Stimulated activated CD4-positive, alpha-beta T cell treated with anti-CD3 and anti-CD28 coated beads, Interleukin-2, amount 100 ng/mL, for 48 hours (primary cell): ENCODE measurements at places on chromosomes 7 and 10.

GRCh38 chr10:25639646-25640045 lies 294.4 kb upstream of the MYO3A start:
- no peak for DNase-seq

DNA sequence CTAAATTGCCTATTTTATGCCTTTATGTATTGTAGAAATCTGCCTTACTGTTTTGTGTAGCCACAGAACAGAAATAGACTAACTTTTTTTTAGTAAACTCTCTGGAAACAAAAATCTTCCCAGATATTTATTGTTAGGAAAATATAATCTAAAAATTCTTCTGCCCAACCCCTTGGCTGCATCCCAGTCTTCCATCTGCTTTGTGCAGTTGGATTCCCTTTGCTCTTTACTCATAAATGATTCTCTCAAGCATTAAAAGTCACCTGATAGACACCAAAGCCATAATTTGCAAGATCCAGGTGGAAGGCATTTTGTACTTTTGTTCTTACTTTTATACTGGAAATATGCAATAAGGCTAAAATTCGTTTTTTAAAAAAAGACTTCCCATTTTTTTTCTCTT lies 6.1 kb upstream of the CAV2 start:
- no peak for DNase-seq

GRCh38 chr10:114346176-114347031 lies 57.9 kb downstream of the AFAP1L2 start:
- DNase-seq = no peak

- DNase-seq = no peak
These were observed 264.0 kb downstream of the INHBA start for GRCh38 chr7:41438705-41439514.

DNA sequence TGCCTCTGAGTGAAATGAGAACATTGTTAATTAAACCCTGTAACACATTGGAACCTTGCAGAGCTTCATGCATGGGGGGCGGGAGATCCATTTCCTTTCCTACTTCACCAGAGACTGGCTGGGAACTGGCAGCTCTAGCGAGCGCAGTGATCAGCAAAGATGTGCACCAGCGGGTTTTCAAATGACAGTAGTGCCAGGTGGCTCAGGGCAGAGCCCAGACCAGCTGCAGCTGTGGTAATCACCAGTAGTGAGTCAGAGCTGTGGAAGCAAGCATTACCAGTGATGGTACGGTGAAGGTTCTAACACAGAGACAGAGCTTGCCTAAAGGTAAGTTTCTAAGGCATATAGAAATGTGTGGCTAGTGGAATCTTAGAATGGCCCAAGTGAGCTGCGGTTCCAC lies 1009.7 kb upstream of the CELF2 start:
- DNase-seq = no peak

GRCh38 chr7:39240864-39241263 lies 263.2 kb downstream of the POU6F2 start:
- DNase-seq = no peak

GRCh38 chr7:29328811-29329210 lies 134.2 kb downstream of the CHN2 start:
- no peak for DNase-seq

- no peak for DNase-seq
These were observed 52.6 kb downstream of the TRRAP start for GRCh38 chr7:98930921-98931320.

DNA sequence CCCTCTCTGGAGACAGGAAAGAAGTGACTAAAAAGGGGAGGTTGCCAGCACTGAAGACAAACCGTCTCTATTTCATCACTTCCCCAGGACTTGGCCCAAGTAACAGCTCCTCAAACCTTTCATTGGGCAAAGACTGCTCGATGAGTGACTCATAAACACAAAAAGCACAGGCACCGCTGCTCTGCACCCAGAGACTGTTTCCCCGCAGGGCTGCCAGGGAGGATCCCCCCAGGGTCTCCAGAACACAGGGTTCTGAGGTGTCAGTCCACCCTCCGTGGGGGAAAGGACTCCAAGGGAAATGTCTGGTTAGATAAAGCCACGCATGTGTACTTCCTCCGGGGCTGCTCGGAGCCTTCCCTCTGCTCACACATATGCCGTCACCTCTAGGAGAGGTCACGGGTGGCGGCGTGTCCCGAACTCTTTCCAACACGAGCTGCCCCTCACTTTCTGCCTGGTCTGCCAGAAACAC lies 59.9 kb downstream of the INSIG1 start:
- no peak for DNase-seq

- no peak for DNase-seq
These were observed 589.9 kb downstream of the GRM8 start for GRCh38 chr7:126662856-126663255.

DNA sequence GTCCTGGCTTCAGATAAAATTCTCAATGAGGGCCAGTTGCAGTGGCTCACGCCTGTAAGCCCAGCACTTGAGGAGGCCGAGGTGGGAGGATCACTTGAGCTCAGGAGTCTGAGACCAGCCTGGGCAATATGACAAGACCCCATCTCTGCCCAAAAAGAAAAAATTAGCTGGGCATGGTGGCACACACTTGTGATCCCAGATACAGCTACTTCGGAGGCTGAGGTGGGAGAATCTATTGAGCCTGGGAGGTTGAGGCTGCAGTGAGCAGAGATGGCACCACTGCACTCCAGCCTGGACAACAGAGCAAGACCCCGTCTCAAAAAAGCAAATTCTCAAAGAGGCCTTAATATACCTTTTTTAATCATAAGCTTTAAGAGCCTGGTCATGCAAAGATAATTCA lies 142.9 kb downstream of the CUX1 start:
- no peak for DNase-seq

- DNase-seq = no peak
These were observed 199.7 kb upstream of the PITRM1 start for GRCh38 chr10:3372281-3372680.

DNA sequence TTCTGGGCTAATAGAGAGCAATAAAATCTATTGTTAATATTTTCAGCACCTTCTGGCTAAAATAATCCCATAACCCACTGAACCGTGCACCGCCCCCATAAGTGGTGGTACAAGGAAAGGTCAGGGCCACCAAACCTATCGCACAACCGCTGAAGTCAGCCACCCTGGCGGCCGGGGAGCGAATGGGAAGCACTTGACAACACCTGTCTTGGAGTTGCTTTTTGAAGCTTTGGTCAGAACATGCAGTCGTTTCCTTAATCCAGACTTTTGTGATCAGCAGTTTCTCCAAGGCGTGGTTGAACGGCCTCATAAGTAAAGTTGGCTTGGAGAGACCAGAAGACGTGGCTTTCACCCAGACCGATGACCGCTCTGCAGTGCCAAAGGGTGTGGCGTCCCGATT lies 97.4 kb downstream of the DNAJB6 start:
- no peak for DNase-seq

- DNase-seq = no peak
These were observed 159.3 kb downstream of the MGMT start for GRCh38 chr10:129626309-129626708.

DNA sequence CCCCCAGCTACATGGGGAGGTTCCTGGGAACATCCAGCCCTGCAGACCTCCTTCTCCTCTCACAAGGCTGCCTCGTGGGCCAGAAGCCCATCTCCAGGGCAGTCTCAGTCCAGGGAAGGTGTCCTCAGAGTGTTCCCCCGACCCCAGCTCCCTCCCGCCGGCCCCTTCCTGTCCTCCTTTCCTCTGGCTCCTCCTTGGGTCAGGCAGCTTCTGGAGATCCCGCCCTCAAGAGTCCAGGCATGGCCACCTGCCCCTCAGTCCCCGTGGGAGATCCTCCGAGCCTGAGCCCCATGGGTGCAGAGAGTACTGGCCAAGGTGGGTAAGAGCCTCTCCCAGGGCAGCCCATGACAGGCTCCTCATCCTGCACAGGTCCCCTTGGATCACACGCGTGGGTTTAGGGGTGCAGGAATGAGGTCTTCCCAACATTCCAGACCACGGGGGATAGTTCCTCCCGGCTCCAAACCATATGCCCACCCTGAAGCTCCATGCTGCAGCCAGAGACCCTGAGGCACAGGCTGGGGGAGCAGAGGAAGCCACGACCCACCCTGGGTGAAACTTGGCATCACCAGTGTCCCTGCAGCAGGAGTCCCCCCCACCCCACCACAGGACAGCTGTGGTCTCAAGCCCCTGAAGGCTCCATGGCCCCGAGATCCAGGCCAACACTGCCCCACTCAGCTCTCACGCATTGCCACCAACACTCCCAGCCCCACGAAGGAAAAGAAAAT lies 65.5 kb downstream of the OAT start:
- DNase-seq = no peak

DNA sequence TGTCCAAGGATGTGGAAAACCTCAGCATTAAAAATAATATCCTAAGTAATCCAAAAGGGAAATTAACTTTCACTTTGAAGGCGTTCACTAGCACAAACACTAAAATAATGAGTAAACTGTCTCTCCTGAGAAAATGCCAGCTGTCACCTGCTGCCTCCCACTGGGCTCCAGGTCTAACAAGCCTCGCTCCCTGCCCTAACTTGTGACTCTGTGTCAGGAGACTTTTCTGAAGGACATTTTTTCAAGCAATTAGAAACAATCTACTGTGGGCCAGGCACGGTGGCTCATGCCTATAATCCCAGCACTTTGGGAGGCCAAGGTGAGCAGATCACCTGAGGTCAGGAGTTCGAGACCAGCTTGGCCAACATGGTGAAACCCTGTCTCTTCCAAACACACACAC lies 72.8 kb upstream of the GLCCI1 start:
- no peak for DNase-seq

DNA sequence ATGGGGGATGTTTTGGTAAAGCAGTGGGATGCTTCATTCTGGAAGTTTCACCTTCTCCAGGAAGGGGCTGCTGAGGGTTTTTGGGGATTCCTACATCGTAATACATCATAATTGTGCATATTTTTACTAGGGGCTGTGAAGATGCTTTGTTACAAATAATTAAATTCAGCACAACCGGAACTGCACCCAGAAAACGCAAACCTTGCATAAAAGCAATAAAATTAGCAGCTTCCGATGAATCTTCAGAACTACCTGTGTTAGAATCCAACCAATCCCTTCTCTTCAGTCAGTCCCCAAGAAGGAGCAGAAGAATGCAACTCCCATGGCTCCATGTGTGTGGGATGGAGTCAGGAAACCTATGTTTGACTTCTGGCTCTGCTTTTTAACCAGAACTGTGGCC lies 48.4 kb upstream of the HMX3 start:
- no peak for DNase-seq

GRCh38 chr10:106734220-106734619 lies 430.3 kb downstream of the SORCS1 start:
- DNase-seq = no peak

DNA sequence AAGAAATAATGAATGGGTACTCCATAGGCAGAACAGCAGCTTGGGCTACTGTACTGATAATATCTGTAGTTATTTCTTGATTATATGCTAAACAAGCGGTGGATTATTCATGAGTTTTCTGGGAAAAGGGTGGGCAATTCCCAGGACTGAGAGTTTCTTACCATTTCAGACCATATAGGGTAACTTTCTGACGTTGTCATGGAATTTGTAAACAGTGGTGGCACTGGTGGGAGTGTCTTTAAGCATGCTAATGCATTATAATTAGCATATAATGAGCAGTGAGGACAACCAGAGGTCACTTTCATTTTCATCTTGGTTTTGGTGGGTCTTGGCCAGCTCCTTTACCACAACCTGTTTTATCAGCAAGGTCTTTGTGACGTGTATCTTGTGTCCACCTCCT lies 399.7 kb downstream of the CDC14C start:
- DNase-seq = no peak

GRCh38 chr7:148688526-148688925 lies 10.2 kb upstream of the CUL1 start:
- DNase-seq = no peak

- no peak for DNase-seq
These were observed 230.6 kb upstream of the FZD8 start for GRCh38 chr10:35872671-35873070.

DNA sequence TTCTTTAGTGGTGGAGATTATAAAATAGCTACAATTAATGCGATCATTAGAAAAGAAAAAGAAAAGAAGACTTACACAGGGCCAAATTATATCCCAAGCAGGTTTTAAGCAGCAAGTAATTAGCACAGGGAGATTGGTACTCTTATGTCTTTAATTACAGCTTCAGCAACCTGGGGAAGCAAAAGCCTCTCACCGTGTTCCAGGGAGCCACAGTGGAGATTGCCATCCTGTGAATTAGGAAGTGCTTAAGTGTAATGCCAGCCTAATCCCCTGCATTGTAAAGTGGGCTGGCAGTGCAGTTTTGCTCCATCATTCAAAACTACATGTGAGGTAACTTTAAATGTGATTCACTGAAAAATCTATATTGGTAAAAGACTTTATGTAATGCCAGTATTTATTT lies 533.5 kb upstream of the COBL start:
- no peak for DNase-seq

DNA sequence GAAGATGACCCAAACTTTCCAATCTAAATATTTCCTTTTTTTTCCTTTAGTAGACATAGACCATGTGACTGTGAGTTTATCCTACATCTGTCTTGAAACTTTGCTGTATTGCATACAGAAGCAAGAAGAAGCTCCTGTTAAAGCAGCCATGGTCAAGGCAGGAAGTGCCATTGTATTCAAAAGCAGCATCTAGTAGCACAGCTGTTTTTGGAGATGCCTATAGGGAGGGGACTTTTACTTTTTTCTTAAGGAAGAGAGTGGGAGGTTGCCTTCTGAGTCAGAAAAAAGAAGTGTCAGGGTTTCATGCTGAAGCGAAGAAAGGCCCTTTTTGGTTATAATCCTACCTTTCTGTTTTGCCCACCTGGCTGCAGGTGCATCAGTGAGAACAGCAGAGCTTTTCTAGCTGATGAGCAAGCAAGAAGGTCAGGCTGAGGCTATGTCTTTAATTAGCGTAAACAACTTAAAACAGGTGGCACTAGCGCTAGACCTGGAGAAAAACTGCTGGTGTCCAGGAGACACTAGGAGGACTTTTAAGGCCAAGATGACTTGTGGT lies 234.1 kb upstream of the AGK start:
- no peak for DNase-seq

GRCh38 chr10:44990302-44990655 lies 10.4 kb upstream of the ZNF22 start:
- no peak for DNase-seq

GRCh38 chr10:77671594-77672252 lies 34.1 kb upstream of the KCNMA1 start:
- DNase-seq = no peak

DNA sequence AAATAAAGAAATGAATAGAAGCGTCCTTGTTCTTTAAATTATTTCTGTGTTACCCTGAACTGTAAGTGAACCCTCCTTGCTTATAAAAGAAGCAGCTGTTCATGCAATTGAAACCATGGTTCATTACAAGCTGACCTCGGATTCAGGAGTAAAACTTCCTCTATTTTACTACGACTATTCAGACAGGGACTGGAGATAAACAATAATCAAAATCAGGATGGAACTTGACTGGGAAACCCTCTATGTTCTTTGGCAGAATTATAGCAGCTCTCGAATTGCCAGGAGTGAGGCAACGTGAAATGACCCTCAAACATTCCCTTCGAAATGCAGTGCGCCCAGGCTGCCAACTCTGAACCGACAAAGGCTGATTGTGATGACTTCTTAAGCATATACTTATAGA lies 172.1 kb downstream of the CYP26A1 start:
- no peak for DNase-seq

DNA sequence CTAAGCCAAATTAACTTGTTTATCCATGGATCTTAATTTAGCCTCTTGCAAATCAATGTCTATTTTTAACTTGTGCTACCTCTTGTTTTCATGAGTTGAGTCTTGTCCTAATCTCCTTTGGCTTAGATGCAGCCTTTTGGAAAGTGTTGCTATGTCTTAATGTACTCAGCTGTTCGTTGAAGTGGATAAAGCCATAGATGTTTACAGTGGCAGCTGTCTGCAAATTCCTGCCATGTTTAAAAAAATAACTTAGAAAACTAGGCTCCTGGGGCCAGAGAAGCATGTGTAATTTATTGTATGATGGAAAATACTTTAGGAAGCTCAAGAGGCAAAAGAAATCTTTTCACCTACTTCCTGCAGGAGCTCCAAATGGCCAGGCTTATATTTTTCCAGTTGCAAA lies 253.1 kb upstream of the RHOBTB1 start:
- no peak for DNase-seq
